ENCODE measurements at places on chromosomes 16 and 17. TPM values are rescaled to one million over a fixed set of nuclear protein-coding genes. Genes with fewer than 3 reads are reported as not detected.
A peak's percentile ranks its signal among the peaks of the same experiment; 100 is the strongest.

Gene KRT31
- not detected for total RNA-seq

Gene ITGB4
- total RNA-seq = 0.95 TPM

Gene SP6
- total RNA-seq = 0.15 TPM

Gene MYCBPAP
- total RNA-seq = 1.2 TPM

Gene MT1F
- total RNA-seq = 26.9 TPM

Gene MRPS34
- total RNA-seq = 247 TPM

Gene REXO5
- total RNA-seq = 9.1 TPM

Gene TMEM204
- not detected for total RNA-seq

Gene KRTAP1-5
- not detected for total RNA-seq

Gene ZNF200
- 10.8 TPM for total RNA-seq

Gene KCNH4
- not detected for total RNA-seq

Gene RGS9
- total RNA-seq = 2.8 TPM

Gene C16orf92
- not detected for total RNA-seq

DNA sequence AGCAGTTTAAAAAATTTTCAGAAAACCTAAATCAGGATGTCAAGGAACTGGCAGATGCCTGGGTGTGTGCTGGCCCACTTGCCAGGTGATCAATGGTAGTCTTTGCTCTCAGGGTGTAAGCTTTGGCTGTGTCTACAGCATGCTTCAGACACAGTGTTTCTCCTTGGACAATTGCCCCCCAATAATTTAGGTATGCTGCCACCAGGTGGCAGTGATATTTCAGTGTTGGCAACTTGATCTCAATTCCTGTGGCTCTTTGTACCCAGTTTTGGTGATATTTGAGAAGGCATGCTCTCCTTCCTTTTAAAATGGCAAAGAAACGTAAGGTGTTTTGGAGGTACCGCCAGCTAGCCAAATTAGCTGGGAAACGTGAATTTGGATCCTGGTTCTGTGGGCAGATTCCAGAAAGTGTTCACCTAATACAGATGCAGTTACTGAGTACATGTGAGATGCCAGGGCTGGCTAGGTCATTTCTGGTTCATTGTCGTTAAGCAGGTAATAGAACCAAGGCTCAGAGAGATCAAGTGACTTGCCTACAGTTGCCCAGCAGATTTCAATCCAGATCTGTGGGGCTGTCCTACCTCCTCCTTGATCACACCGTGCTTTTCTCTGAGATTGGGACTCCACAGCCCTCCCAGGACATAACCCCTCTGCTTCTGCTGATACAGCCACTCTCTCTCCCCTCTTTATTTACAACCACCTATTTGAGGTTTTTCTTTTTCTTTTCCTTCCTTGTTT is 155.6 kb upstream of the PLCG2 start:
- no peaks in the 10 kb centered on the region for H3K36me3 ChIP-seq
- no peak overlapping the region for H3K4me3 ChIP-seq
- no peaks in the 10 kb centered on the region for H3K4me1 ChIP-seq
- peak; percentile 60 for DNase-seq
- no peak overlapping the region for H3K27ac ChIP-seq

- H3K4me1 ChIP-seq = peaks cover 42% of the 10 kb centered on the region
- no peaks in the 10 kb centered on the region for H3K27me3 ChIP-seq
- no peak for DNase-seq
- H3K4me3 ChIP-seq = no peak overlapping the region
Observed at GRCh38 chr17:40352237-40352778, 12.2 kb downstream of the GJD3 start.

DNA sequence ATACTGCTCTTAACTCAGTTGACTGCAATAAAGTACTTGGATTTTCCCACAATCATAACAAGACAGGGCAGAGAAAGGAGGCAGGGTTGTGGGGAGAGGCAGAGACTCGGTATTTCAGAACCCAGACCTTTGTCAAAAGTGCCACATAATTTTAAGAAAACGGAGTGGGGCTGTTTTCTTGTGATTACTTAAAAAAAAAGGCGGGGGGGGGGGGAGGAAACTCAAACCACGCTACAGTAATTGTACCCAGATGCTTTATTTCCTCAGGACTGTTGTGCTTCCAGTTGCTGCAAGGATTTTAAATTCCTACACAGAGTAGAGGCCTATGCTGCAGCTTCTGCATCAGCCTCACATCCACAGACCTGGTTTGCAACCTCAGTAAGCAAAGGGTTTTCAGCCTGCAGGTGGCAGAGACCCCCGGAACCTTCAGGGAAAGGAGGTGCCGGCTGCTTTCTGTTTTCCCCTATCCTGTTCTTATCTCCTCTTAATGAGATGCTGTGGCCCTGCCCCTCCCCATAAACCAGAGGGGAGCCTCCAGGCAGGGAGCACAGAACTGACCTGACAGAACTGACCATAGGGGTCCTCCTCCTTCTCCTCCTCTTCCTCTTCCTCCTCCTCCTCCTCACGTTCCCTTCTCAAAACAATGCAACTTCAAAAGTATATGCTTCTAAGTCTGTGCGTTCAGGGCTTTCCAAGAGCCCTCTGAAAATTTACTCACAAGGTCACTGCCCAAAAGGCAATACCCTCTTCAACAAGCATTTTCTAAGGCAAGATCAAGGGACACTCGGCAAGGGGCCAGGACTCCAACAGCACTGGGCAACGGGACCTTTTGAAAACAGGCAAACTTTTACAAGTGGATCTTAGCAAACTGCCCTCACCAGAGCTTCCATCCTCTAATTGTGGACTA is 7.5 kb downstream of the AXIN2 start:
- H3K4me3 ChIP-seq = no peak overlapping the region
- no peak for DNase-seq
- H3K27ac ChIP-seq = no peak overlapping the region
- peaks cover 2% of the 10 kb centered on the region for H3K36me3 ChIP-seq
- no peaks in the 10 kb centered on the region for H3K27me3 ChIP-seq

DNA sequence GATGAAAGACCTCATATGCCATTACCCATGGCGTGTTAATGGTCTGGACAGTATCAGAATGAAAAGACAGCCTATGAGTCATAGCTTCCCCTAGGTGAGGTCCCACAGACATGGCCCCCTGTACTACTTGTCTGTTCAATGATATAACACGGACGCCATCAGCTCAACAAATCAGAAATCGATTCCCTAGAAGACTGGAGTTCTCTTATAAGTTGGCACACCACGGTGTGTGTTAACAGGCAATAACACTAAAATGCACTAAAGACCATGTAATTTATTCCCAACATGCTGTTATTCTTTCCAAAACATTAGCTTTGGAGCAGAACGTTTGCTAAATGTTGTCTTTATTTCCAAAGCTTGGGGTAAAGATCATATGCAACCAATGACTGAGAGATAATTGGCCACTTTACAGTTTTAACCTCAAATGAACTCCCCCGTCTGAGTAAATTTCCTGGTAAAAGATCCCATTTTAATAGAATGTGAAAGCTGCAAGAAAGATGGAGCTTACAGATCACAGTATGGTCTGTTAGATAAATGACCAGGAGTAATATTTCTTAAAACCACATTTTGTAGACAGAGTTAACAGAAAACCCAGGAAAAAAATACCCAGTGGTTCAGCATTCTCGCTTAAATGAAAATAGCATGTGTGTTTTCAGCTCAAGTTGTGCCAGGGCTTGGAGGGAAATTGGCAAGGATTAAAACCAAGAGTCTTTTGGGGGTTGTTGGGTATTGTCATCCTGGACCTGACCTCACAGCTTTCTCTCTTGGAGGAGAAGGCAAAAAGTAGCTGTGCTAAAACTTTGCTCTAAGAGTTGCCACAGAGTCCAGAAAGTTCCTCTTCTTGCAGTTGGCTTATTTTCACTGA is 65.9 kb downstream of the PCTP start:
- no peaks in the 10 kb centered on the region for H3K4me1 ChIP-seq
- no peak for DNase-seq
- H3K4me3 ChIP-seq = no peak overlapping the region
- no peak overlapping the region for H3K27ac ChIP-seq

DNA sequence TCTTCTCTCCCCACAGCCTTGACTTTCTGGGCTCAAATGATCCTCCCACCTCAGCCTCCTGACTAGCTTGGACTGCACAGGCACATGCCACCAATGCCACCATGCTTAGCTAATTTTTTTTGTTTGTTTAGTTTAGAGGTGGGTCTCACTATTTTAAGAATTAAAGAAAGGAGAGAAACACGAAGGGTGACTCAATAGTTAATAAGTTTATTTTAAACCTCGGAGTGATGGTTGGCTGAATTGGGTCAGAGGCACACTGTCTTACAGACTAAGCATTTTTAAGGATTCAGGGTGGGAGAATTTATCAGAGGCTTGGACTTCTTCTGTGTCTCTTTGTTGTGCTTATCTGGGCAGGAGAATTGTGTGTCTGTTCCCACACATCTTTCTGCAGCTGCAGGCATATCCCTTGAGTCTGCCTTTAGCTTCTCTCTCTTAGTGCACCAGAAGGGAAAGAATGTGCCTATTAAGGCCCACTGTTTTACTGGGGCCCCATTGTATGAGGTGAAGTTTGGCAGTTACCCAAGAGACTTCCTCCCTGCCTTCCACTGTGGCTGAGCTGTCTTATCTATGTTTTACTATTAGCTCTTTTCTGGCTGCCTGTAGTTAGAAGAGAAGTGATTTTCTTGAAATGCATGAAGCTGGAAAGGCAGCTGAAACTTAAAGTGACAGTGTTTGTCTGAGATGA is 2172.0 kb downstream of the TP53TG3F start:
- H3K4me1 ChIP-seq = no peaks in the 10 kb centered on the region
- H3K36me3 ChIP-seq = no peaks in the 10 kb centered on the region
- no peak overlapping the region for H3K27ac ChIP-seq
- no peak overlapping the region for H3K4me3 ChIP-seq
- DNase-seq = no peak

GRCh38 chr17:29445844-29446243 is 55.7 kb downstream of the TAOK1 start:
- peaks cover 16% of the 10 kb centered on the region for H3K4me1 ChIP-seq
- no peaks in the 10 kb centered on the region for H3K36me3 ChIP-seq
- DNase-seq = no peak

DNA sequence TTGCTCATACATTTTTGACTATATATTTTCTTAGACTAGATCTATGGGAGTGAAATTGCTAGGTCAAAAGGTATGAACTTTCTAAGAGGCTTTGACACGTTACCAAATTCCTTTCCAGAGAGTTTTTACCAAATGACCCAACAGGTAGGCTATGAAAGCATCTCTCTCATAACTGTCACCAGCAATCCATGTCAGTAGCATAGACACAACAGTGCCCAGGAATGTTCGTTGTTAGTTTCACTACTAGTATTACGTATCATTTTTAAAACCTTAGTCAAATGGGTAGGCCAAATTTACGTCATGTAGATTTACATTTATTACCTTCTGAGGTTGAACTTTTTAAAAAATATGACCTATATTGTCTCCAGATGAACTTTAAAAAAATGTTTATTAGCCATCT is 66.8 kb downstream of the MARCHF10 start:
- no peaks in the 10 kb centered on the region for H3K27me3 ChIP-seq
- H3K27ac ChIP-seq = no peak overlapping the region
- H3K36me3 ChIP-seq = no peaks in the 10 kb centered on the region
- no peak overlapping the region for H3K4me3 ChIP-seq
- H3K4me1 ChIP-seq = no peaks in the 10 kb centered on the region

DNA sequence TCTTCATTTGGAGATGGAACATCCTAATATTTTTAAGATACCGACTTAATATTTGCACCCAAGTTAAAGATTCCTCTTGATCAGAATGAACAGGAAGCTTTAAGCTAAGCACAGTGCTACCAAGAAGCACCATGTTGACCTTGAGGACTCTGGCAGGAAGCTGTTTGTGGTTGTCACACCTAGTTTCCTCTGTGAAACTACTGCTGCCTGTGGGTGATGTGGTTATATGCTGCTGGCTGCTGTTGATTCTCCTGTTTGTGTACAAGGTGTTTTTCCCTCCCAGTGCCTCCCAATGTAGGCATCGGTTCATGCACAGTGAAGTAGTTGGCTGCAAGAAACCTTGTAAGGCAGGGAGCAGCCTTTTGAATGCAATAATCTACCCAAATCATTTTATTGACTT is 23.4 kb downstream of the RBL2 start:
- no peak overlapping the region for H3K27ac ChIP-seq
- H3K4me3 ChIP-seq = no peak overlapping the region
- no peaks in the 10 kb centered on the region for H3K27me3 ChIP-seq

- peaks cover 56% of the 10 kb centered on the region for H3K4me1 ChIP-seq
- peak overlapping the region; percentile 57 for H3K27ac ChIP-seq
- H3K4me3 ChIP-seq = peak overlapping the region; percentile 59
Observed at GRCh38 chr17:50561746-50562141, 1.2 kb downstream of the CACNA1G start.

- H3K4me3 ChIP-seq = no peak overlapping the region
- peaks cover 21% of the 10 kb centered on the region for H3K4me1 ChIP-seq
- H3K27me3 ChIP-seq = no peaks in the 10 kb centered on the region
Observed at GRCh38 chr17:2598166-2598565, 4.7 kb downstream of the PAFAH1B1 start.

DNA sequence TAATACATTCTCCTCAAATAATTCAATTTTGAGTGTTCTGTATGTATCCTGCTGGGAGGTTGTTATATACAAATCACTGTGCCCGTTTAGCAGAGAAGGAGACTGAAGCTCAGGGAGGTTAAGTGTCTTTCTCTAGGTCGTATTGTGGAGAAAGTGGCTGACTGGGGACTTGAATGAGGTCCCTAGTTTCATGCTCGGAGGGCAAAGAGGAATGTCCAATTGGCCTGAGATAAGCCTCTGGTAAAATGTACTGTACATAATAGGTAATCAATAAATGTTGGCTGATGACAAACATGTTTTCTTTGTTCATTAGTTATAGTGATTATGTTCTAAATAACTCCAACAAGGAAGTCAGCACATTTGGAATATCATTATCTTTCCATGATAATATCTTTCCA is 442.6 kb downstream of the UTP18 start:
- no peak for DNase-seq
- no peaks in the 10 kb centered on the region for H3K4me1 ChIP-seq
- no peak overlapping the region for H3K4me3 ChIP-seq
- H3K36me3 ChIP-seq = no peaks in the 10 kb centered on the region
- no peaks in the 10 kb centered on the region for H3K27me3 ChIP-seq

DNA sequence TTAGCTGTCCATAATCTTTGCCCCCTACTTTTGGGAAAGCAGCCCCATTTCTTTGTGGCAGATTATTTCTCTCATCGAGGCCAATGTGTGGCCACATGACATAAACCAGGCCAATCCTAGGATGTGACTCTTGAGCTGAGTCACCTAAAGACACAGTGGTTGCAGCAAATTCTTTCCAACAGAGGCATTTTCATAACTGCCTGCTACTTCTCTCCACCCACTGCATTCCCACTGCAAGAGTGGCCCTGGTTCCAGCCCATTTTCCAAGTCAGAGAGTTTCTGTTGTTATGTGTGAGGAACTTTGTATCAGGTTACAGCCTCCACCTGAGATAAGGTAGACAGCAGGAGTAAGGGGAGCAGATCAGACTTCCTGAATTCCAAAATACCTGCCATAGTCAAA is 195.2 kb downstream of the RGS9 start:
- no peak overlapping the region for H3K27ac ChIP-seq
- H3K36me3 ChIP-seq = no peaks in the 10 kb centered on the region
- DNase-seq = no peak
- no peaks in the 10 kb centered on the region for H3K27me3 ChIP-seq
- H3K4me1 ChIP-seq = no peaks in the 10 kb centered on the region

- H3K36me3 ChIP-seq = no peaks in the 10 kb centered on the region
- no peak overlapping the region for H3K27ac ChIP-seq
- peaks cover 20% of the 10 kb centered on the region for H3K4me1 ChIP-seq
- DNase-seq = peak; percentile 74
- H3K4me3 ChIP-seq = peak overlapping the region; percentile 40
- H3K27me3 ChIP-seq = peaks cover 100% of the 10 kb centered on the region
Observed at GRCh38 chr17:14302431-14303099, 1.7 kb downstream of the HS3ST3B1 start.

GRCh38 chr17:56182081-56182480 is 28.8 kb downstream of the ANKFN1 start:
- no peak overlapping the region for H3K4me3 ChIP-seq
- H3K4me1 ChIP-seq = no peaks in the 10 kb centered on the region
- no peak for DNase-seq
- H3K27me3 ChIP-seq = no peaks in the 10 kb centered on the region
- H3K36me3 ChIP-seq = no peaks in the 10 kb centered on the region
